ENCODE measurements at places on chromosomes 3 and 15.

- peak; percentile 82 for DNase-seq
Observed at GRCh38 chr15:59528961-59529402, 82.6 kb upstream of the GCNT3 start.

GRCh38 chr3:57877116-57877515, 121.0 kb downstream of the SLMAP start:
- no peak for DNase-seq

GRCh38 chr15:95957861-95958260, 372.6 kb upstream of the NR2F2 start:
- DNase-seq: no peak

DNA sequence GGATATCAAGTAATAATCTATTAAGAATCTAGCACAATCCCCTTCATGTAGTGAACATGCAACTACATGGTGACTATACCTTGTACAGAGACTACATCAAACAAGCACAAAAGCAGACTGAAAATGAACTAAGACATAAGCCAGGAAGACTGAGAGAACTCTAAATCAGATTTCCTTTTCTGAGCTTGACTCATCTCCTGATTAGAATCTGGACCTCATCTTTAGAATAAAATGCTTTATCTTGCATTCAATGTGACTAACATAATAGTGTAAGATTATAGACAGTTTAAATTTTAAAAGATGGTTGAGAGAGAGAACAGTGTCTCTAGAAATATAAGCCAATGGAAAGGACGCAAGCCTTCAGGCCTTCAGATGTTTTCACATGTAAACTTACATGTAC, 17.5 kb upstream of the PKM start:
- no peak for DNase-seq

- peak; percentile 4 for DNase-seq
Observed at GRCh38 chr15:101027920-101028319, 108.8 kb downstream of the LRRK1 start.

DNA sequence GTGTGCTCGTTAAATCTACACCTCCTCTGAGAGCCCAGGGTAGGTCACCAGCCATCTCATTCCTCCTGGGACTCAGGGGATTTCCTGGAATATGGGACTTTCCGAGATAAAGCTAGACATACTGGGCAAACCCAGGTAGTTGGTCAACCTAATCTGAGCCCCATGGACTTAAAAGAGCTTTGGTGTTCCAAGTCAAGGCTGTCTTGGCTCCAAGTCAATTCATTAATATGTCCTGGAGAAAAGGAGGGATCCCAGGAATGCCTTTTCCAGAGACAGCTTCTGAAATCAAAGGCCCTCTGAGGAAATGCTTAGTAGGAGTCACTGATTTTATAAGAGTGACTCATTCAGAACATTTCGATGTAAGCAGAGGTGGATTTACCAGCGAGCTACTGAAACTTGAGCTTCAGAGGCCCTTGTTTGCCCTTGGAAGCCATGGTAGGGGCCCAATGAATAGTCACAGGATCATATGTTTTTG, 137.3 kb upstream of the UBE2E1 start:
- DNase-seq: no peak

- no peak for DNase-seq
Observed at GRCh38 chr15:92881211-92881754, 18.8 kb upstream of the CHD2 start.

GRCh38 chr3:16824081-16824696, 60.6 kb upstream of the PLCL2 start:
- DNase-seq: no peak

GRCh38 chr3:102180280-102180931, 254.4 kb upstream of the ZPLD1 start:
- no peak for DNase-seq

GRCh38 chr3:143255739-143256138, 136.2 kb downstream of the CHST2 start:
- DNase-seq: no peak

DNA sequence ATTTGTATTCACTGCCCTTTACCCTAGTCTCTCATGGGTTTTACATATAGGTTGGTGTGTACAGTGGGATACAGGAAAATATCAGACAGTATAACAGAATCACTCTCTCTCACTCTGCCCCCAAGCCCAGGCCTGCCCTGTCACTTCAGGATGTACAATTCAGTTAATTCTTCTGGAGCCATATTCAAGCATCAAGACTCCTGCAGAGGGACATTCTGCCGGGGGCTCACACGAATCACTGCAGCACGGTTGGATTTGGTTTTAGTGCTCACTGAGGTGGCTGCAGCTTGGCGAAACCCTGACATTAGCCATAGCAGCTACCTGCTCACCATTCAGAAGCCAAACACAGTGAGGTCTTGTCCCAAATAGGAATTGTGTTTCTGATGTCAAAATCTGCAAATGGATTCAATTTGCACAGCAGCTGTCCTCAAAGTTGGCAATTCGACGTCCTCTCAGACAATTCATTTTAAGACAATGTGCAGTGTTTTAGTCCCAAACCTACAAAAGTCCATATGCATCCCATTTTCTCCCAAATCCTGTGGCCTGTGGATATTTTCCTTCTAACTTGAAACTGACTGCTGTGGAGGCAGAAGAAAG, 82.9 kb downstream of the CHSY1 start:
- no peak for DNase-seq

DNA sequence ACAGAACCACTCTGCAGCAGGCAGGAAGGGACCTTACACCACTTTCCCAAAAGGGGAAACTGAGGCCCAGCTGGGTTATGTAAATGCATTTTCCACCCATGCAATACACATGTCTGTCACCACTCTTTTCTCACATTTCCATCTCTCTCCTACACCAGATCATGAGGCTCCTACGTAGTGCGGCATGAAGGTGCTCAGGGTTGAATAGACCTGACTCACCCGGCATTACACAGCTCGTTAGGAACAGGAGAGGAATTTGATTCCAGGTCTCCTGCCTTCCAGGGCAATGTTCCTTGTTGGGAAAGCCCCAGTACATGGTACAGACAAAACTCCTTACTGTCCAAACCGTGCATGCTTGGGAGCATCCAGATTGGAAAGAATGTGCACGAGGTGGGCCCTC, 61.9 kb upstream of the DCLK3 start:
- no peak for DNase-seq

DNA sequence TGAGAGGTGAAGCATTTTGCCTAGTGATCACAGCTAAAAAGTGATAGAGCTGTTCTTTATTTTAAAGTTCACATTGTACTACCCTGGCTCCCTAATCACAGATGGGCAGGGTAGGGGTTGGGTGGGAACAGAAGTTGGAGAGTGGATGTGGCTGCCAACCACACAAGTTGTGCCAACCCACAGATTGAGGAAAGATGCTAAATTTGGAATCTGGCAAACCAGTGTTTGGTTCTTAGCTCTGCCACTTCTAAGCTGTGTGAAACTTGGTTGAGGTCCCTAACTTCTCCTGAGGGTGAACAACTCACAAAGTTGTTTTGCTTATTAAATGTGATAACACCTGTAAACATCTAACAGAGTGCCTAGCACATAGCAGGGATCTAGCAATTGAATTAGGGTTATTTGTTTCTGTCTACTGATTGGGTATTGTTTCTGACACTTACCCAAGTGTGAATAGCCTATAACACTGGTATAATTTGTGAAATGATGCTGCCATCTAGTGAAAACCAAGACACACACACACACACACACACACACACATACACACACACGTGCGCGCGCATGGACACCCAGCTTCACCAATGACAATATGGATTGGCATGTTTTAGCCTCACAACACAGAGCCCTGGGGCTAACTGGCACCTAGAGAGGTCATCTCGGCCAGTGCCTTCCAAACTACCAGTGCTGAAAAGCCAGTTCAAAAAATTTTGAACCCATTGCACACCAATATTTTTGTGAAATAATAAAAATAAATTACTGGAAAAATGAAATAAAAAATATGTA, 25.3 kb downstream of the ADGRG7 start:
- DNase-seq: peak; percentile 53

- peak; percentile 63 for DNase-seq
Observed at GRCh38 chr3:66499881-66500575, 794 bp downstream of the LRIG1 start.

GRCh38 chr15:66221126-66221525, 32.4 kb downstream of the MEGF11 start:
- no peak for DNase-seq

- peak; percentile 8 for DNase-seq
Observed at GRCh38 chr15:28006116-28006905, 92.8 kb downstream of the OCA2 start.

GRCh38 chr3:141153679-141153966, 78.0 kb upstream of the PXYLP1 start:
- no peak for DNase-seq

DNA sequence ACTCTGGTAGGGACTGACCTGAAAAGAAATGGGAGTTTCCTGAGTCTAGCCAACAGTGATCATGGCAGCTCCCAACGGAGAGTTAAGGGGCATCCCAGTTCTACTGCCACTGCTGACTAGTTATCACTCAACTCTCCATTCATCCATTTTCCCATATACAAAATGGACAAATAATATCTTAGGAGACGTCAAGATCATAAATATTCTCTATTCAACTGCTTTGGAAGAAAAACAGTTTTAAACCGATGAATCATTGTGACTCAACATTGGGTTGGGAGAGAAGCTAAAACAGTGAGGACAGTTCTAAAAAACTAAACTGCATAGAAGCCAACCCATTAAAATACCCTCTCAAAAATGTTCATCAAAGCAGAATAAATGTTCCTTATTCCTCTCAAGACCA, 57.6 kb upstream of the CHRM5 start:
- no peak for DNase-seq

- no peak for DNase-seq
Observed at GRCh38 chr3:12829886-12830784, 11.2 kb downstream of the RPL32 start.

DNA sequence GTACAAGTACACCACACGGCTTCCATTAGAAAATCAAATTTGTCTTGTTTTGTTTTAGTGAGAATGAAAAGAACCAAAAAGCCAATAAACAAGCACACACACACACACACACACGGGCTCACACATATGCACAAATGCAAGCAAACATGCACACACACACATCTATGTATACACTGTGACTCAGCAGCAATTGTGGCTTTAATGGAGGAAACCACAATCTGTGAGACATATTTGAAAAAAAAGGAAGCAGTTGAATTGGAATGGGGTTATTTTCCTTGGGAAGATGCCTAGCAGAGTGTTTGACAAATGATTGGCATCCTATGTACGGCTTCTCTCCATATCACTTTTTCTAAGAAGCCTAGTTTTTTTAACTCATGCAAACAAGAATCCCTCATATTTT, 201.1 kb upstream of the ARRDC4 start:
- DNase-seq: no peak

- no peak for DNase-seq
Observed at GRCh38 chr3:151209654-151210053, 6.6 kb upstream of the GPR171 start.

GRCh38 chr3:172221547-172221946, 182.2 kb downstream of the FNDC3B start:
- DNase-seq: no peak

- no peak for DNase-seq
Observed at GRCh38 chr3:129402616-129403015, 25.8 kb downstream of the EFCAB12 start.

DNA sequence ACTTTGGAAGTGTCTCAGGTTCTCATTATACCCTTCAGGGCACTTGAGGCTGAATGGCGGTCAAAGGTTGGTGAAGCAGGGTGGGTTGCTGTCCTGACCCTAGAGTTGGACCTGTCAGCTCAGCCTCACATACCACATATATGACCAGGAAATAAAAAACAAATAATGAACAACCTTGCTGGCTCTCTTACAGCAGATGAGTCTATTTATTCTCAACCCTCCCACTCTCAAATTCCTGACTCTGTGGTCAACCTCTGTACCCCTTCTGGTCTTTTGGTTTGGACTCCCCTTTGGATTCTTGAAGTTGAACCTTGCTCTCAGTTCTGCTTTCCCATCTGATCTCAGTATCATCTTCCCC, 16.9 kb downstream of the PPP2R3A start:
- DNase-seq: no peak

GRCh38 chr3:88034491-88035275, 24.1 kb downstream of the CGGBP1 start:
- DNase-seq: no peak

DNA sequence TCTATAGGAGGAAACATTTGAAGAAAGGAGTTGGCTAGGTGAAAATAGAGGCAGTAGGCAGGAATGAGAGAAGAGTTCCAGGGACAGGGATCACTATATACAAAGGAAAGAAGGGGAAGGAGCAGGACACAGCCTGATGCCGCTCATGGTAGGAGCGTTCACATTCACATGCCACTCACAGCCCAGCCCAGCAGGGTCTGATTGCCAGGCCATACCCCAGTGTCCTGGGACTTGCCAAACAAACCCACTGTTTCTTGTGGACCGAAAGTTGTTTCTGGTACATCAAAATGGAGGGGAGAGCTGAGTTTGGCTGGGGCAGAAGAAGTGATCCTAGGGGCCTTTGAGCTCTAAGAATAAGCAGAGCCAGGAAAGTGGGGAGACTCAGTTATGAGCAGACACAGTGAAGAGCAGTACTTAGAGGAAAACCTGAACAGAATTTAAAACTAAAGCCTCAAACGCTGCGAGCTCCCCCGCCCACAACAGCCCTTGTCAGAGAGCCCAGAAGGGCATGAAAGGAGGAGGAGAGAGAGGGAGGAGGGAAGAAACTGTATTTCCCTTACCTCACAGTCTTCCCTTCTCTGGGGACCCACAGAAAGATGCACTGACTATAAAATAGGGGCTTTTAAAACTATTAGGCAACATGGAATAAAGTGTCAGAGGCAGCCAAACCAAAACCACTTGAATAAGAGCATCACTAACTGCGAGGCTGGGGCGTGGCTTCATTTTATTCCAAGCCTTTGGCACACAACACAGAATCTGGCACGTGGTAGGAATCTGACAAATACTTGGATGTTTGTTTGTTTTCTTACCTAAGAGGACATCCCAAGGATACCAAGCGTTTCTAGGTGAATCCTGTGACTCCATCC, 129.0 kb downstream of the RPL22L1 start:
- no peak for DNase-seq

DNA sequence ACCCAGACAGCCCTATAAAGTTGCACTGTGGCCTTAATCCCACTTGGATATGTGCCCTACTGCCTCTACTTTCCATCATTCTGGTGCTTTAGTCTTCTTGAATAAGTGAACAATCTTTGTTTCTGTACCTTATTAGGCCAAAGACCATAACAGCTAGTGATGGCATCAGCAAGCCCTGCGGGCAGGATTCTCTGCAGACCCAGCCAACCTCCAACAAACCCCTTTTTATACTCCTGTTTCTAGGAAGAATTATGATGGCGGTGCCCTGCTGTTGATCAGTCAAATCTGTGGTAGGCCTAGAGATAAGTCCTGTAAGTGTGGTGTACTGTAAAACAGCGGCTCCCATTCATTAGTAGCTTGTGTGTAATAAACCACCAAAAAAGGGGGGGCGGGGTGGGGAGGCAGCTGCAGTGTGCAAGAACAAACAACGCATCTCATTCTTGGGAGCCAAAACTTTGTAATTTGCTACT, 40.5 kb downstream of the SOX2 start:
- DNase-seq: no peak

DNA sequence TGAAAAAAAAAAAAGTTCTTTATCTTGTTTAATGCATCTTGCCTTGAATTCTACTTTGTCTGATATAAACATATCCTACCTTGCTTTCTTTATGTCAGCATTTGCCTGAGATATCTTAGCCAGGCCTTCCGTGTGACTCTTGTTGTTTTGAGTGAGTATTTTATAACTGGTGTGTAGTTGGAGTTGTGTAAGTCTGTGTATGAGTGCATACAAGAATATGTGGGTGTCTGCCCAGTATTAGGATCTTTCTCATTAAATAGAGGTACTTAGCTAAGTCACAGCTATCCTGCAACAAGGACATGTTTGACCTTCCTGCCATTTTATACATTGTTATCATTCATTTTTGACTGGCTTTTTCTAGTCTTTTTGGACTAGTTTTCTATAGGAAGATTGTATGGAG, 22.5 kb upstream of the TSPAN3 start:
- no peak for DNase-seq

- DNase-seq: no peak
Observed at GRCh38 chr3:173066044-173067004, 74.7 kb downstream of the SPATA16 start.

Data from stimulated activated CD8-positive, alpha-beta memory T cell treated with anti-CD3 and anti-CD28 coated beads, Interleukin-4, amount 100 ng/mL, for 48 hours (primary cell).